Skin of body (tissue), 3 donors: ENCODE measurements at places on chromosomes 2 and 18. TPM values are rescaled to one million over a fixed set of nuclear protein-coding genes. Genes with fewer than 3 reads are reported as not detected.

GRCh38 chr2:46915281-46915810 is at the start of gene MCFD2:
Gene MCFD2, minus strand, starts transcription at chr2:46915806. Its CDS starts 6,635 bp downstream, at chr2:46909171.
- no peak for DNase-seq

- DNase-seq: no peak
These were observed 19.0 kb downstream of the RHOB start for GRCh38 chr2:20465716-20466394.

DNA sequence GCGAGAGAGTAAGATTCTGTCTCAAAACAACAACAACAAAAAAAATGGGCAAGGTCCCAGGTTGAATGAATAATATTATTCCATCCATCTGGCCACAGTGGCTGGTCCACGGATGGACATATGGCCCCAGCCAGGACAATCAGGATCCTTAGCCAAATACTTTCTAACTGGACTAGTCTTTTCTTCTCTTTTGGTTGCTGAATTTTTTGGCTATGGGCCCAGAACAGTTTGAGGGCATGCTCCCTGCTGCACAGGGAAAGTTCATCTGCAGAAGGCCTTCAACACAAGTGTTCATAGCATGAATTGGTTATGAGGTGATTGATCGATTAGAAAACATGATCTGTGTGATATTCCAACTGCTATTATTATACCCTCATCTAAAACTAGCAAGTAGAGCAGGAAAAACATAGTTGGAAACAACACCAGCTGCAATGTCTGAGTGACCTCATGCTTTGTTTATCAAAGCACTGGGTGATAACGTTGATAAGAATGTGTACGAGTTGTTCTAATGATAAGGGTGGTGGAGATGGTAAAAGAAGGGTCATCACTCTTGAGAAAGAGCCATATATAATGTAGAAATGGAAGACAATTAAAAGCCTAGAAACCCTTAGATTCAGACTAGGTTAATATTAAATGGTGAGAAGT is 47.8 kb upstream of the RNF103 start:
- DNase-seq: no peak

DNA sequence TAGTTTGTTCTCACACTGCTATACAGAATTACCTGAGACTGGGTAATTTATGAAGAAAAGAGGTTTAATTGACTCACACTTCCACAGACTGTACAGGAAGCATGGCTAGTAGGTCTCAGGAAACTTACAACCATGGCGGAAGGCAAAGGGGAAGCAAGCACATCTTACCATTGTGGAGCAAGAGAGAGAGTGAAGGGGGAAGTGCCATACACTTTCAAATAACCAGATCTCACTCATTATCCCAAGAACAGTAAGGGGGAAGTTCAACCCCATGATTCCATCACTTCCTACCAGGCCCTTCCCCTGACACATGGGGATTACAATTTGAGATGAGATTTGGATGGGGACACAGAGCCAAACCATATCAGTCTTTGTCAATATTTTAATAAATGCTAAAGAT is 5.0 kb upstream of the CRYGB start:
- DNase-seq: no peak

- peak; percentile 58 for DNase-seq
These were observed 116.3 kb downstream of the SEPTIN10 start for GRCh38 chr2:109497463-109497862.

DNA sequence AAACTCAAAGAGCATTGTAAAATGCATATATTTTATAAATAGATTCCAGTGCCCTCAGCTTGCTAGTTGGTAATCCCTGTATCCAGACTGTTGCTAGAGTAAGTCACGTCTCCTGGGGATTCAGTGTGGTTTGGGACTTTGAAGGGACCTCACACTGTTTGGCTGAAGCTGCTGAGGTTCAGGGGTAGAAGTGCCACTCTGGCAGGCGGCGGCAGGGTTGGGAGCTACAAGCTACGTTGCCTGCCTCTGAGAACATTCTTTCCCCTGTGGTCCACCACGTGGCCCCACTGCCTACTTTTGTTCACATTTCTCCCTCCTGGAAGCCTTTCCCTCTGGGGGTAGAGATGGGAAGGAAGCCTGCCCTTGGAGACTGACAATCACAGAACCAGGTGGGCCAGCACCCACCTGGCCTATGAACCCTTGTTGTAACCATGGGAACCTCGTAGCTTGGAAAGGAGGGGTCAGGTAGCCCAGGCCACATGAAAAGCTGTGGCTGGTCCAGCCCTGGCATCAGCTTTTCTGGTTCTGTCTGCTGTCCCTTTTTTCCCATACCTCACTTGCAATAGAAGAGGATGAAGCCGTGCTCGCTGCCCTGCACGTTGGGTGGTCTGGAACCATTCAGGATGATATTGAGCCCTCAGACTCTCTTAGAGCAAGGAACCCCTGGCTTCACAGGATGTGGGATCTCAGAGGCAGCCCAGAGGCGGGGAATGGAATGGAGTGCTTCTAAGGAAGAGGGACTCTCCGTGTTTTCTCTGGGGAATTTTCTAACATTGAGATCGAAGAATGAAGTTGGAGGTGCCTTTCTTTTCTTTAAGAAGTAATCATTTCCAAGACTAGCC is 2.9 kb downstream of the RNF144A start:
- DNase-seq: no peak

- no peak for DNase-seq
These were observed 90.2 kb upstream of the ODC1 start for GRCh38 chr2:10538224-10538894.

DNA sequence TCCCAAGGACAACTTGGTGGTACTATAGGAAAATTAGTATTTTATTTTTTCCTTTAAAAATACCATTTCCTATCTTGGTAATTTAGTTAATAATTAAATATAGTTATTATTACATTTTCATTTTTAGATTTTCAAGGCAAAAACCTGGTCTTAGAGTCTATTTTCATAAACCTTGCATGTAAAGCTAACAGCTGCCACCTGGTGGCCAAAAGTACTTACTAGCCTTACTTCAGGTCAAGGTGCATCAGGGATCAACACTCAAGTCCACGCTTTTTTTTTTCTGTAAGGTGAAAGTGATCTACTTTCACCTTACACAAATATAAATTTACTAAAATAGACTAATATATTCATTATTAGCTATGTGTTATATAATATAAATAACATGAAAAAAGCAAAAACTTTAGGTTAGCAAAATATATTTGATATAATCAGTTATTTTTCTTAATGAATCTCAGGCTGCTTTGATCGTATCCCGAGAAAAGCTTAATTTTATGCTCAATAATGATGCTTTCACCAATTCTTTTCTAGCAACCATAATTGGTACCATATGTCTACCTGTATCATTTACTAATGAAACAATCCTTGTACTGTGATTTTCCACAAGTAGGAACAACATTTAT is 62.5 kb downstream of the RELCH start:
- DNase-seq: peak; percentile 39

DNA sequence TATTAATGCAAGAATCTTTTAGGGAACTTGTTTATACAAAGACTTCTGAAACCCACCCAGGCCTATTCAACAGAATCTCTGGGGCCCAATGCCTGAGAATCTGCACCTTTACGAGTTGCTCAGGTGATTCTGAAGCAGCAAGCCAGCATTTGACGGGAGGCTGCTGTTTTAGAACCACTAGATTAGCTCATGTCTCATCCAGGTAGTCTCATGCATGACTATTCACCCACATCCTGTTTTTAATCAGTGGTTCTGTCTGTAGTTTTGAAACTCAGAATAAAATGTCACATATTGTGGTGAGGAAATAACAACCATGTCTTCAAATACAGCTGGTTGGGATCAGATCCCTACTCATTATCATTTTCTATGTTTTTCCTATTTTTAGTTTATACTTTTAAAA is 39.5 kb downstream of the CYTIP start:
- no peak for DNase-seq

DNA sequence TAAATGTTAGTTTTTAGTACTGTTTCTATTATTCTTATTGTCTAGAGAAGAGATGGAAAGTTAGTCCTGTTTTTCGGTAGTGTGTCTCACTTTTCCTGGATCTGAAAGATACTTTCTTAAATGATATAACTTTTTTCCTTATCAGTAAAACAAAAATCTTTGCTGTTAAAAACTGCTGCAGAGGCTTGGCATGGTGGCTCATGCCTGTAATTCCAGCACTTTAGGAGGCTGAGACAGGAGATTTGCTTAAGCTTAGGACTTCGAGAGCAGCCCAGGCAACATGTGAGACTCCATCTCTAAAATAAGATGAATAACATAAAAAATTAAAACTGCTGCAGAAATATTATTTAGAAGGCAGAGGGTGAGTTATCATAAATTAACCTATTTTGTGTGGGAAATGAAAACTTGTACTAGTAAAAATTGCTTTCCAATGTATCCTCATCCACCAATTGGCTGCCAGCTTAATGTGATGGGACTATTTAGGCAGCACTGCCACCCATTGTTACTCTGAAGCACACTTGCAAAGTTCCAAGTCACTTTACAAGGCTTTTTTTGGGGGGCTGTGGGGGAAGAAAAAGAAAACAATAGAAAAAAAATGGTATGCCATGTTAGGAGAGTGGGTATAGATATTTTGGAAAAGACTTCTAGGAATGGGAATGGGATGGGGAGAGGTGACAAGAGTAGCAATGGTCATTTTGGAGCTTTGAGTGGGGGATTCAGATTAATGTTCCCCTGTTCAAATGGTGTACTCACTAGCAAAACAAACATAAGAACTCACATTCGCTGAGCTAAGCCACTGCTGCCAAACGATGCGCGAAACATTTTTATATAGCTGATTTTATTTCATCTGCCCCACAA is 62.7 kb downstream of the MEIS1 start:
- DNase-seq: no peak

DNA sequence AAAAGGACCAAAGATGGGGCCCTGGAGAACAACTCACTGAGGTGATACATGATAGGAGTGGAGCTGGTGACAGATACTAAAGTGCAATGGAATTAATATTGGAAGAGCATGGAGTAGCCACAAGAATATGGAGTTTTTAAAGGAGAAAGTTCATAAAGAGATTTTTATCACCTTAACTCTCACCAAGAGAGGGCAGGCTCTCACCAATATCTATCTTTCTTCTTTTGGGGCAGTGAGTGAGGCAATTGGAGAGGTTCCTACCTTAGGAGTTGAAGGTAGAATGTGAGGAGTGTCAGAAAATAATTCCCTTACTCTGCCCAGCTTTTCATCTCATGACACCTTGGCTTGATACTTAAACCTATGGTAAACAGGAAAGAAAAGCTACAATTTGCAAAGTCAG is 233.7 kb upstream of the CWC22 start:
- no peak for DNase-seq

LYG2 gene
- total RNA-seq: 16.5 TPM

KHK gene
- 1.7 TPM for total RNA-seq

CFAP210 gene
- total RNA-seq: 0.30 TPM

NAT8 gene
- total RNA-seq: not detected

CLASP1 gene
- 68.2 TPM for total RNA-seq
